ENCODE measurements at places on chromosomes 12 and 14.

DNA sequence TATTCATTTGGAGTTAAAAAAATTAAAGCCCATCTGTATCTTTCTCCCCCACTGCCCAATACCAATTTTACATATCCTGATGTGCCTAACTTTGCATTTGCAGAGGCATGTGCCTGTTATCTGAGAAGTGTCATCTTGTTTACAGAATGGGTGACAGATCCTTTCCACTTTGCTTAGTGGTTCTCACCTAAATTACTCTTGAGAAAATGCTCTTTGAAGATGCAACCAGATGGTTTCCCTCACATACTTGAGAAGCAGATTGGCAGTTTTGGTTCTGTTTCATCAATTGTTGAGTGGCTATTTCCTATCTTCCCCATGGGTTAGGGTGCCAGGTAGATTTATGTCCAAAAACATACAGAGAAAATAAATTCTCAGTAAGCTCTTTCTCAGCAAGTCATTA is 1051.4 kb upstream of the ATXN7L3B start:
- DNase-seq: no peak

GRCh38 chr12:108860443-108860842 is 3.1 kb upstream of the SSH1 start:
- DNase-seq: no peak

GRCh38 chr12:101172316-101172715 is 37.7 kb downstream of the SLC5A8 start:
- peak; percentile 7 for DNase-seq

GRCh38 chr14:65783576-65783975 is 371.0 kb downstream of the FUT8 start:
- no peak for DNase-seq

DNA sequence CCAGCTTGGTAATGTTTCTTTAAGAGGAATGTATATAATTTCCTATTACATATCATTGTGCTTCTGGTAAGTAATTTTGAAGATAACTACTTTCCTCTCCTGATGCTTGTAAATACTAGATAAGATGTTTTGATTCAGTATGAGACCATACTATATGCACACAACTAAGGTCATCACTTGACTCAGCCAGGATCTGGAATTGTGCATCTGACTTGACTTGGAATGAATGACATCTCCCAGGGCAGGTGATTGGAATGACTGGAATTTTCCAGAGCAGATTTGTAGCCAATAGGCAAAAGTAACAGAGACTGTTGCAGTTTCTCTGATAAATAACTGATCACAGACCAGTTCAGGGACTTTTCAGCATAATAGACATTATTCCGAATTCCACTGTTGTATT is 11.1 kb downstream of the BEST3 start:
- no peak for DNase-seq

DNA sequence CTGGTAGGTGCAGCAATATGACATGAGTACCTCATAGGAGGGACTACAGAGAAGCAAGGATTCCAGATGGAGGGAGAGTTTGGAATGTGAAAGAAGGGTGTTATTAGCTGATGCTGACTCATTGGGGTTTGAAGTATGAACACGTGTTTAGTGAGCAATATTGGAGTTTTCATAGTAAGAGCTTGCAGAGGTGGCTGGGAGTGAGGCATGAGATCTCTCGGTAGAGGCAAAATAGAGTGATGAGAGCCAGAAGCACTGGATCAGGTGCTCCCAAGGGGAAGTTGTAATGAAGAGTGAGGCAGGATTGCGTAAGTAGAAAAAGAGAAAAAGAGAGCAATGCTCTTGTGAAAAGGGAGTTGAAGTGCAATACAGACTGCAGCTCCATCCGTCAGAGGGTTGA is 42.1 kb downstream of the MGST1 start:
- DNase-seq: peak; percentile 49

- peak; percentile 59 for DNase-seq
Measured at GRCh38 chr14:74945261-74945851, 10.0 kb downstream of the PGF start.

GRCh38 chr14:91847693-91848092 is 19.6 kb downstream of the TC2N start:
- DNase-seq: no peak

- no peak for DNase-seq
Measured at GRCh38 chr14:78451319-78451695, 281.1 kb downstream of the NRXN3 start.

GRCh38 chr12:121793440-121793837 is at the start of gene RHOF:
RHOF (minus strand) TSS chr12:121793688; CDS start chr12:121793633, 55 bp downstream.
- no peak for DNase-seq

DNA sequence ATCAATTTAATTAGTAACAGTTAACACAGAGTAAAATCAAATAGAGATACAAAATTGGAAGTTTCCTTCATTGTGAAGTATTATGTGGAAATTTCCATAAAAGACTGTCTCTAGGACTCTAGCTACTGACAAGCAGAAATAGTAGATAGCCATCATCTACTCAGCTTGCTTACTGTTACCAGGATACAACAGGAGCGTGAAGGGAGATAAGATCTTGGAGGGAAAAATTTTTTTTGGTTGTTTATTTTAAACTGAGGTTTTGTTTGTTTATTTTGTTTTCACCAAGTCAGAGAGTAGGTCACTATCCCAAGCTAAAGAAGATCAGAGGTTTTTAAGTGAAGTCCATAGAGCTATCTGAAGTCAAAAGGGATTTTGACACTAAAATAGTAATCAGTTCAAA is 861.3 kb upstream of the MGAT4C start:
- DNase-seq: no peak

- DNase-seq: no peak
Measured at GRCh38 chr12:33251548-33251947, 188.1 kb downstream of the SYT10 start.

- DNase-seq: no peak
Measured at GRCh38 chr14:53983112-53983511, 26.5 kb upstream of the BMP4 start.

- DNase-seq: no peak
Measured at GRCh38 chr12:120216742-120217605, 16.1 kb upstream of the RPLP0 start.

- DNase-seq: no peak
Measured at GRCh38 chr12:54193434-54193833, 4.6 kb upstream of the SMUG1 start.

- peak; percentile 50 for DNase-seq
Measured at GRCh38 chr12:10243818-10244520, 31.3 kb downstream of the GABARAPL1 start.

DNA sequence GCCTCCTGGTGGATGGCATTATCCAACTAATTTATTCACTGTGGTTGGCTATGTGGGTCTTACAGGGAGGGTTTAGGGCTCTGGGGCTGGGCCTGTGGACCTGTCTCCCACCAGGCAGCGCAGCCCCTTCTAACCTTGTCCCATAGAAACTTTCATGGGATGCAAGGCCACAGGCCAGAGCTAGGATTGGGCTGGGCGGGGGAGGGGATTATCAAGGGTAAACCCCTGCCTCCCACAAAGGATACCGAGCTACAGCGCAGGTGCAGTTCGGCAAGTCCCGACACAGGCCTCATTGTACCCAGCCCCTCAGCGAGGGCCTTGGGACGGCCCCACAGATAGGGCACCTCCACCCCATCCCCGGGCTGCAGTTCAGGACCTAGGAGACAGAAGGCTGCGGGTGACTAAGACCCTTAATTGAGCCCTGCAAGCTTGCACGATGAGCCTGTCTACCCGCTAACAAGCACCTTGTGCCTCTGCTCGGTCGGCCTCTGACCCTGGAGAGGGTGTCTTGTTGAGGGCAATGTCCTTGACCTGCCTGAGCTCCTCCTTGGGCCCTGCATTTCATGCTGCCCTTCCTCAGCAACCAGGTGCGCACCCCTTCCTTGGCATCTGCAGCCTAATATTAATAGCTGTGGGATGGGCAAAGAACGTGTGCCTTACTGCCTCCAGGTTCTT is 46.7 kb downstream of the PSMA6 start:
- no peak for DNase-seq

GRCh38 chr14:103806805-103807204 is 40.6 kb downstream of the PPP1R13B start:
- DNase-seq: no peak

- no peak for DNase-seq
Measured at GRCh38 chr14:55593698-55594097, 13.7 kb downstream of the KTN1 start.

DNA sequence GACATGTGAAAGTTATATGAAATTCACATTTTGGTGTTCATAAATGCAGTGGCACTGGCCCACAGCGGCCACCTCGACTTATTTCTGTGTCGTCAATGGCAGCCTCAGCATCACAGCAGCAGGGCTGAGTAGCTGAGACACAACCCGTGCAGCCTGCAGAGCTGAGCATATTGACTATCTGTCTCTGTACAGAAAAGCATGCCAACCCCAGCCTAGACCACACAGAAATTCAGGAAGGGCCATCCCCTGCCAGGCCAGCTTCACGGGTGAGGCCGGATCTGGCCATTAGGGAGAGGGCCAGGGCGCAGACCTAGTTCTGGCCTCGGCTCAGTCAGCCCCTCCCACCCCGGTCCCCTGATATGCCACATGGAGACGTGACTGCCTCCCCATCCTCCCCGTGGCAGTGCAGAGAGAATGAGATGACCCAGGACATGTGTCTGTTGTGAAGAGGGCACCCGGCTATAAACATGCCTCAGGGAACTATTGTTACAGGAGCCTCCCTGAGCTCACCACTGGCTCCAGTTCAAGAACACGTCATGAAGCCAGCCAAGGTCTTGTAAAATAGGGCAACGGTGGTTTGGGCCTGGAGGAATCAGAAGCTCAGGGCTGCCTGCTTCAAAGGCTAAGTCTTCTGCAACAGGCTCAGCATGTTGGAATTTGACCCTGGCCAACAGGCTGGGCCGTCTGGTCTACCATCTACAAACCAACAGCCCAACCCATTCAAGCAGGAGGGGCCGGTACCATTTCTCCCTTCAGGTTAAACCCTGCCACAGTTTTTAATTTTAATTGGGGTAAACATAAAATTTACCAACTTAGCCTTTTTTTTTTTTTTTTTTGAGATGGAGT is 25.5 kb downstream of the SCARB1 start:
- no peak for DNase-seq

GRCh38 chr12:130572553-130572952 is 143.5 kb downstream of the RIMBP2 start:
- DNase-seq: no peak

- DNase-seq: peak; percentile 85
Measured at GRCh38 chr12:10128687-10129086, 1.3 kb downstream of the CLEC7A start.

DNA sequence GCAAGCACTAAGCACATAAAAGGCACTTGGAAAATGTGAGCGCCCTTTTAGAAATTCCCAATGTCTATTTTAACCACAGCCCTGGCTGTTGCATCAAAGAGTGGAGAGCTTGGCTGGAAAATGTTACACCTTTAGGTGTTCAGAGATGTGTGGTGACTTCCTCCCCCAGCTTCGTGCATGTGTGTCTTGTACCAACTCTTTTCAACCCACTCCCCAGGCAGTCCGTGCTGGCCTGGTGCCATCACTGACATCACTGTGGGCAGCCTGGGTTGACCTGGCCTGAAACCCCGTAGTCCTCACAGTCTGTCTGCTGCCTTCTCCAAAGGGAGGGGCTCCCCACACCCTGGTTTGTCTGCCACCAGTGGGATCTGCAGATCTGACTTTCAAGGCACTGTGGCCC is 101.8 kb downstream of the SCARB1 start:
- DNase-seq: no peak

- DNase-seq: no peak
Measured at GRCh38 chr12:72219937-72220336, 52.2 kb upstream of the TRHDE start.

- no peak for DNase-seq
Measured at GRCh38 chr12:100666588-100666987, 93.1 kb downstream of the GAS2L3 start.

DNA sequence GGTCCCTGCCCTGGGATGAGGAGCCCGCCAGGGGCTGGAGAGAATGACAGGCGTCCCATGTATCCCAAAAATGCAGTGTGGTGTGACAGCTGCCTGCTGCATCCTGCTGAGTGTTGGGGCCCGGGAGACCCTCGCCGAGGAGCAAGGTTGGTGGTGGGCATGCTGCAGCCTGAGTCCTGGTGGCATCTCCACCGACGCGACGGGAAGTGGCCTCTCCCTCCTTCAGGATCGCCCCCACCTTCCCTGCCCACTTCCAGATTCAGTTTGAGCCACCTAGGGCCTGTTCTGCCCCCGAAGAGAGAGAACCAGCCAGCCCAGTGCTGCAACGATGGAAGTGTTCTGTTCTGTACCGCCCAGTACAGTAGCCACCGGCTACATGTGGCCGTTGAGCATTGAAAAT is 70.1 kb downstream of the TSPAN9 start:
- no peak for DNase-seq

GRCh38 chr12:74043343-74043742 is 494.3 kb upstream of the ATXN7L3B start:
- no peak for DNase-seq

DNA sequence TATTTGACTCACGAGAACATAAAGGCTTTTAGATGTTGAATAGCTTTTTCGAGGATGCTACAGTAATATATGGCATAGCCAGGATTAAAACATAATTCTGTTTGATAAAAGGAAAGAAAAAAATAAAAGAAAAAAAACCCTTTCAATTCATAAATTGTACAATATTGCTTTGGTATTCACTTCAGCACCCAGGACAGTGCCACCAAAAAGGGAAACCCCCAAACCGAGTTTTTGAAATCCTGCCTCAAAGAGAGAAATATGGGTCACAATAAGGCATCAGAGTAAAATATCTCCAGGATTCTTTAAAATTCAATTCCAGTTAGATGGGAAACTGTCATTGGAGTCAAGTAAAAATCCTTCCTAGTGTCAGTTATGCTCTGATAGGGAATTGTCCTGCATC is 551.2 kb upstream of the SEL1L start:
- no peak for DNase-seq

DNA sequence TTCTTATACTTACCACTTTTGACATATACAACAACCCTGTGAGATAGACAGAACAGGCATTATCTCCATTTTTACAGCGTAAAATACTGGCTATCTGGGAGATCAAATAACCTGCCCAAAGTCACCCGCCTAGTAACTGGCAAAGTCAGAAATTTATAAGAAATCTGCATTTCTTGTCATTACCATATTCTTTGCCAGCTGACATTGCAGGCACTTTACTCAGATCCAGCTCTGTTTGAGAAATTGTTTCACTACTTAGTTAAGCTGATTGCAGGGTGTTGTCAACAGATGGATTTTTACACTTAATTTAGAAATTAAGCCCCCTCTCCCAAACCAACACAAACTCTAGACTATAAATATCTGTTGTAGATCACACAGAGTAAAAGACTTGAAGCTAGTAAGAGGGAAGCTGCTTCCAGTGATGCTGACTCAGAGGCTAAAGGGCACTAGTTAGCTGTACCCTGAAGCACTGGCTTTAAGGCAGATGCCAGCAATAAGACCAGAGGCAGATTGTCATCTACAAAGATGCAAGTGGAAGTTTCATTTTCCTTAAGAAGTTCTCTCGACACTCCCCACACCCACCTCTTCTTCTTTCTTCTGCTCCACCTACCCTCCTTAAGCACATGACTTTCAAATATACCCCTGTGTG is 153.1 kb downstream of the ANO6 start:
- no peak for DNase-seq

- DNase-seq: no peak
Measured at GRCh38 chr12:53288322-53288721, 7.0 kb upstream of the PFDN5 start.

- no peak for DNase-seq
Measured at GRCh38 chr12:62629971-62630739, 163.5 kb downstream of the MON2 start.

All from KBM-7 (cell line).